ENCODE measurements at places on chromosomes 4 and X.

DNA sequence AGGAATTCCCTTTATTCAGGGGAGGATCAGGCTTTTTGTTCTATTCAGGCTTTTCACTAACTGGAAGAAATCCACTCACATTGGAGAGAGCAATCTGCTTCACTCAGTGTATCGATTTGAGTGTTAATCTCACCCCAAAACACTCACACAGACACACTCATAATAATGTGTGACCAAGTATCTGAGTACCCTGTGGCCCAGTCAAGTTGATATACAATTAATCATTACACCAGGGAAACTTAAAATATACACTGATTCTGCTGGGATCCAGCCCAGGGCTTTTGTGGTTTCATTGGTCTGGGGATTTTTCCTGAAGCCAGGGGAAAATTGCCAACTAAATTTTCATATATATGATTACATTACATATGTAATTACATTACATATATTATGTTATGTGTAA is 44.0 kb upstream of the GATB start:
- no peak for DNase-seq

- no peak for DNase-seq
Measured at GRCh38 chr4:7383266-7383665, 51.5 kb downstream of the PSAPL1 start.

DNA sequence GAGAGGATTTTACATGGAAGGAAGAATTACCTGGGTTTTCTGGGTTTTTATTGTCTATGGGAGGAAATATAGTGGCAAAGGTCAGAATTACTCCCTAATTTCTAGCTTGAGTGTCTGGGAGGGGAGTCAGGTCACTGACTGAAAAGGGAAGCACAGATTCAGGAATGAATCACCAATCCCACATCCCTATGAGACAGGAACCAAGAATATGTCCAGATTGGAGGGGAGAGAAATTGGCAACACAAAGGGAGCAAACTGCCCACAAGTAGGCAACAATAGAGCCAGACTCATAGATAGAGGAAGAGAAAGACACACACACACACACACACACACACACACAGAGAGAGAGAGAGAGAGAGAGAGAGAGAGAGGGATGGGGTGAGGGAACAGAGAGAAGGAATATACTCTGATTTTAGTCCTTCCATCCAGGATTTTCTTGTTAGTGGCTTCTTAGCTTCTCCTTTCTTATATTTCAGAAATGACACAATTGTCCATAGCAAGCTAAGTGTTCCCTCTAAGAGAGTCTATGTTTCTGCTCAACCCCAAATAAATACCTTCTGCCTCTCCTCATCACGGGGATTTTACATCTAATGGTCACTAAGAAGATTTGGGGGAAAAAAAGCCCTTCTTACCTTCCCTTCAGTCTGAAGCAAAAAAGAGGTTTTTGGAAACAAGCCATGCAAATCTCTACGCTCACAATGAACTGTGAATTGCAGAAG is 12.0 kb downstream of the P2RY10 start:
- no peak for DNase-seq

- DNase-seq, result no peak
Measured at GRCh38 chrX:119686087-119686691, 6.8 kb downstream of the SEPTIN6 start.

DNA sequence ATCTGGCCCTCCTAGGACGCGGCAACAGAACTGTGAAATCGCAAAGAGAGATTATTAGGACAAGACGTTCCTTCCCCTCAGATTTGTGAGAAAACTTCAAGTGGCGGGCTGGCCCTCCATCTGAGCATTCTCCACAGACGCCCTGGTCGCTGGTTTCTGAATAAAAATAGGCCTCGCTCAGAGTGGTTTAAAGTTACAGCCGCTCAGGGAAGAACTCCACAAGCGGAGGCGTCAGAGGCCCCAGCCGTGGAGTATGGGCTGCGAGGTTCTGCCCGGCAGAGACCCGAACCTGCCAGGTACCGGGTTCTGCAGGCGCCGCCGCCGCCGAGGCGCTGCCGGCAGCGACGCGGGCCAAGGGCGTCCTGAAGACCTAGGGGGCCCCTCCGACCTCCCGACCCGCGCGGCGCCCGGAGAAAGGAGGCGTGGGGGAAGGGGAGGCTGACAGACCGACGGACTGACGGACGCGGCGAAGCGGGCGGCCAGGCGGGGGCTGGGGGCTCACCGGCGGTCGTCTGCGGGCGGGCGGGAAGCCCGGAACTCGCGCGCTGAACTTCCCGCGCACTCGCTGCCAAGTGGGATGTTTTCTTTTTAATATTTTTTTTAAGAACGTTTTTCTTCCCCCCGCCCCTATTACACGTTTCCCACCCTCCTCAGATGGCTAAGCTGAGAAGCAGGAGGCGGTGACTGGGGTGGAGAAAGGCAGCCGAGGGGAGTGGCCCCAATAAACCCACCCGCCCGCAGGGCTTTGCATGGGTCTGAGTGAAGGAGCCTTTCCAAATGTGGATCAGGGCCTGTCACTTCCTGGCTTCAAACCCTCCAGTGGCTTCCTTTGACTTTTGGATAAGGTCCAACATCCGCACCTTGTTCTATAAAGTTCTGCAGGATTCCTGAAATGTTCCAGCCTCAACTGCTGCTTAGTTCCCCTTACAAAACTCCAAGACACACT is at the start of gene PABPC4L:
PABPC4L (minus strand) TSS at position 574 of the 946 bp plus-strand sequence. CDS start 770 bp downstream, outside the sequence.
- DNase-seq, result peak; percentile 64

- no peak for DNase-seq
Measured at GRCh38 chr4:153485359-153485758, 19.2 kb downstream of the TMEM131L start.

DNA sequence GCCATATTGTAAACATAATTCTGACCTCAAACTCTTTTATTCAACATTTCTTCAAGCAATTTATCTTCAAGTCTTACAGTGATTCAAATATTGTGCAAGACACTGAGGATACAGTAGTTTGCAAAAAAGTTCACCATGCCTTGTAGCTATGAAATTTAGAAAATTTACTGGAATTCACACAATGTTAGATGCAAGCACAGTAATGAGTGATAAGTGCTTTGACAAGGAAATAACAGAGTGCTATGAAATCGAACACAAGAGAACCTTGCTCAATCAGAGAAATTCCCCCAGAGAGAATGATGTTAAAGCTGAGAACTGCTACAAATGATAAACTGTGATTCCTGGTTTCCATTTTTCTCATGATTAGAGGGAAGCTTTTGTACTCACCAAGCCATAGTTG is 952.9 kb downstream of the FAT4 start:
- no peak for DNase-seq

DNA sequence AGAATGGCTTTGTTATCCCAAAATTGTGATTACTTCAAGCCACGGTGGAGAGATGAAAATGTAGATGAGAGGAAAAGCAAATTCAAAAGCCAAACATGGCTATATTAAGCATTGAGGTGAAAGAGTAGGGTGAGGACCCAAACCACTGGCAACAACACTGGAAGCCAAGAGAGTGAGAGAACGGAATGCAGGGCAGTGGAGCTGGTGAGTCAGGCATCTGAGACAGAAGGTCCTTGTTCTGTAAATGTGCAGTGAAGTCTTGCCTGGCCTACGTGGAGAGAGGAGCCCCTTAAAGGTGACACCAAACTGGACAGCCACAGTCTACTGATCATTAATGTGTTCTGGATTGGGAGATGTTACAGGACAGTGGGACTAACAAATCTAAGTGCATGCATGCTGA is 22.8 kb upstream of the SEC24B start:
- DNase-seq, result no peak
